Epithelial cell of esophagus (primary cell): ENCODE measurements at places on chromosomes 3 and 15.

DNA sequence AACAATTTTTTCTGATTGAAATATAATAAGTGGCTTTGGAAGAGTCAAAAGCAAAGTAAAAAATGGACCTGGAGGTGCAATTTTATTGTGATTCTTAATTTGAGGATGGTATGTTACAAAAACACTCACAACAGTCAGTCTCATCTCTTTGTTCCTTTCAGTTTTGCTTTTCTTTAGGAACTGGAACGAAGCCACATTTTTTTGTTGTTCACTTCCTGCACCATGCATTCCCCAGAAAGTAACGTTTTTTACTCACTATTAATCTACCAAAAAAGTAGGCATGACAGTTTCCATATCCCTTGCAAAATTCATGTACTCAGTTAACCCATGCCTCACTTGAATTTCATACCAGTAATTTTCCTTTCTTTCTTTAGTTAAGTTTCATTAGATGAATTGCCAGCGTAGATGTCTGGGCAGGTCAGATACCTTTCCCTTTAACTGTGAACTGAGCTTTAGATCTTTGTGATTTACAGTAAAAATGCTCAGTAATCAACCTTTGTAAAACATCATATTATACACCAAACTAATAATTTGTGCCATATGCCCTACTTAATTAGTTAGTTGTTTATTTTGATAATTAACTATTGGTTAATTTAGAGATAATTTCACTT is 384.3 kb downstream of the ROBO1 start:
- DNase-seq, result no peak

- peak; percentile 25 for DNase-seq
Observed at GRCh38 chr3:79976466-79976865, 208.7 kb upstream of the ROBO1 start.

GRCh38 chr3:107430996-107431245 is 53.7 kb downstream of the CCDC54 start:
- DNase-seq, result peak; percentile 36

DNA sequence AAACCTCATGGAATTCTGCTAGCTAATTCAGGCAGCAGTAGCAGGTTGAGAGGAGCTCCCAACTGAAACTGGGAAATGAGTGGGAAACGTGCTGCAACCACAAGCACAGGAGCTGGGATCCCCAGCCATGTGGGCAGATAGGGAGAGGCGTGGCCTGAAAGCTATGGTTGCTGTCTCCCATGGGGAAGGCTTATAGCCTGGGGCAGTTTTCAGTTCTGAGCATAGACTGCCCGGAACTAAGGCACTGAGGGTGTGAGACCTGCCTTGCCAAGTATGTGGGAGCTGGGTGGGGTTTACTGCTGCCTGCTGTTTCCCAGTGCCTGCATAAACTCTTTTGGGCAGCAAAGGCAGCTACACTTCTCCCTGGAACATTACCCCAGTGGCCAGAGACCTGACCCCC is 229.5 kb downstream of the TUSC7 start:
- DNase-seq, result peak; percentile 45

GRCh38 chr3:197306374-197307086 is 8.1 kb upstream of the DLG1 start:
- DNase-seq, result peak; percentile 85

DNA sequence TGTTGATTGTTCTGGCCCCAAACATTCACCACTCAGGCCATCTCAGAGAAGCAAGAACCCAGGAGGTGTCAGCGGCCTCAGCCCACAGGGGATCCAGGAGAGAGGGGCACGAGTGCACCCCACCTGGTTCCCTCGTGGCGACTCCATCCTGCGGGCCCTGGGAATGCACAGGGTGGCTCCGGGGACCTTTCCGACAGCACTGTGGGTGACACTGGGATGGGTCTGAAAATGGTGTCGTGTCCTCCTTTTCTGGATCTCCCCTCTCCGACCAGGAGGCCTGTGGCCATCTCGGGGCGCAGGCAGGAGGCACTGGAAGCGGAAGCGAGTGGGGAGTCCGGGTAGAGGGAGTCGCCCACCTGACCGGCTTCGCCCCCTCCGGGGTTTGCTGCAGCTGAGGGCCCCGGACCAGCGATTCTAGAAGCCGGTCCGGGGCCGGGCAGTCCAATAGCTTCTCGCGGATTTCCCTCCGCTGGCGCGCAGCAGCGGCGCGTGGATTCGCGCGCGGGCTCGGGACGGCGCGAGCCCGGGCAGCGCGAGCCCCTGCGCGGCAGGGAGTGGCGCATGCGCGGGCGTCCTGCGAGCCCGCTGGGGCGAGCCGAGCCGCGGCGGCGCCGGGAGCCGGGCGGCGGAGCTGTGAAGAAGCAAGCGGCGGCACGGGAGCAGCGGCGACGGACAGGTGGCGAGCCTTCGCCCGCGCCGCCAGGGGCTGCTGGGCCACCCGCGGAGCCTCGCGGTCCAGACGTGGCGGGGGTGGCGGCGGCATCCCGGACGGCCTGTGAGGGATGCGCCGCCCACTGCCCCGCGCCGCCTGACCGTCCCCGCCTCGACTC is at the start of gene DOCK3:
Gene DOCK3, plus strand, starts transcription at position 579 of the 830 bp plus-strand sequence. CDS start 337 bp downstream, outside the sequence.
- DNase-seq, result peak; percentile 60

DNA sequence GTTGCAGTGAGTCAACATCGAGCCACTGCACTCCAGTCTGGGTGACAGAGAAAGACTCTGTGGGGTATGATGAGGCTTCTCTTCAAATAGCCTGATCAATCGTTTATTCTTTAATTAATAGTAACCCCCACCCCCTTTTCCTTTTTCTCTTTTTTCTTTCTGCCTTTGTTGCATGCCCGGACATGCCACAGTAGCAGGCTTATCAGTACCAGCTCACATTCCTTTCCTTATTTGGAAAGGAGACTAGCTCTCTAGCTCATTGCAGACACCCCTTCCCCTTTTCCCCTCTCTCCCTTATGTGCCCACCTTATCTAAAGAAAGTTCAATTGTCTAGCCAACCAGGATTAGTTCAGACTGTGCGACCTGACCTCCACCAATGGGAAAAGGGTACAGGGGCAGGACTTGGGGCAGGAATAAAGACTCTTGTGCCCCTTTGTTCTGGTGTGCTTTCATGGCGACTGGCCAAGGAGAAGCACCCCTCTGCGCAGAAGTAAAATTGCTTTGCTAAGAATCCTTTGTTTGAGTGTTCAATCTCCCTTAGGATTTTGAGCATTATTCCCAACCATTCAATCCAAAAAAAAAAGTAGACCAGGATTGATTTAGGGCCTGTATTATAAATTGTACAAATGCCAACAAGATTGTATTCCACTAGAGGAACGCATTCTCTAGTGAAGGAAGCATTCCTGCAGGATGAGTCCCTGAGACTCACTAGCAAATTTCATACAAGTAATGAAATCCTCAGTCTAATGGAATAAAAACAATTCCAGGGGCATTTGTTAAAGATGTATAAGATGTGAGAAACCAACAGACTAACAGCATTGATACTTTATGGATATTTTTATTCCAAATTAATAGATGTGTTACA is 95.8 kb upstream of the SNRPN start:
- DNase-seq, result peak; percentile 16

DNA sequence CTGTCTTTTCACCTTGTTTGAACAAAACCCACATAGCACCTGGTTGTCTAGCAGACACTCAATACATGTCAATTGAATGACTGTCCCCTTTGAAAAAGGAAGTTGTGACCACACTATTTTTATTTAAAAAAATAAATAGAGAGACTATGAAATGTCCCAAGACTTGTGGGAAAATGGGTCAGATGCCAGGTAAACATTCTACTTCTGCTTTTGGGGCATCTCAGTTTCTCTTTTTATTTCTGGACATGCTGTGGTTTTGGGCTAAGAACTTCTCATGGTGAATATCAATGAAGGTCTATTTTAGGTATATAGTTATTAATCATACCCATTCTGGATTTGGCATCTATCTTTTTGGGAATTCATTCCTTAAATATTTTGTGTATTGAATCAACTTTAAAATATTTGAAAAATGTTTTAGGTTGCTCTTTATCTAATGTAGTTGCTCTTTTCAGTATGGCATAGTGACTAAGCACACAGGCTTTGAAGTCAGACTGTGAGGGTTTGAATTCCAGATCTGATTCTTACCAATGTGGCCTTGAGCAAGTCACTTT is 4.4 kb downstream of the TMEM45A start:
- peak; percentile 29 for DNase-seq

DNA sequence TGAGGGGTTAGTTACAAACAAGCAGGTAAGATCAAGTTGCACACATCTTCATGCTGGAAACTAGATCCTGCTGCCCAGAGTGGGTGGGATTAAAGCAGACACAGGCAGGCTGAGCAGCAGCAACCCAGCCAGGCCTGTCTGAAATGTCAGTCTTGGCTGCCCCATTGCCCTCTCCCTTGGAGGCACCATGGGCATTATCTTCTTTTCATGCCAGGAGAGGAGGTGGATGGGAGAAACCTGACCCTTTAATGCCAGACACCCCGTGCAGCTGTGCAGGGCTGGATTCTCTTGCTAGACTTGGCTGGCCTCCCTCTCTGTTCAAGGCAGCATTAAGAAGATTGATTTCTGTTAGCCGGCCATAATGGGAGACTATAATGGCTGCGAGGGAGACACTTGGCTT is 23.0 kb upstream of the EPHB1 start:
- no peak for DNase-seq

DNA sequence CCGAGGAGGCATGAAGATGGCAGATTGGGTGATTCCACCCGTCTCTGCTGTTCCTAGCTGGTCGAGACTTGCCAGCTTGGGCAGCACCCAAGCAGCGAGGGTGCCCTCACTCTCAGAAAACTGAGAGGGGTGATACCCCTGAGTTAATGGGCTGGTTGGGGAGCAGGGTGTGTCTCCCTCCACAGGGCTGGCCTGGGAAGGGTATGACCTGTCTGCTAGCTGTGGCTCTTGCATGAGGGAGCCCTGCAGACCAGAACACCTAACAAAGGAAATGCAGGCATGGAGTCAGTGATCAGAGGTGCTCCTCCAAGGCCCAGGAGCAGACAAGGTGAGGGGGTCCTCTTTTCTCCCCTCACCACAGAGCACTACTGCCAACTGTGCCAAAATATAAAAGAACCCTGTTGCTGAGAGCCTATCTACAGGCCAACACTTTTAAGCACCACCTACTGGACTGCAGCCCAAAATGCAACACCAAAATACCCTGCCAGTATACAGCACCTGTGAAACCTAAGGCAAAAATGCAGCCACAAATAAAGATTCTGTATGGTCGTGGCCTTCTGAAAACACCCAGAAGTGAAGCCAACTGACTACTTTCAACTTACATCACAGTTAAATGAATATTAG is 35.8 kb upstream of the PPM1L start:
- peak; percentile 24 for DNase-seq

DNA sequence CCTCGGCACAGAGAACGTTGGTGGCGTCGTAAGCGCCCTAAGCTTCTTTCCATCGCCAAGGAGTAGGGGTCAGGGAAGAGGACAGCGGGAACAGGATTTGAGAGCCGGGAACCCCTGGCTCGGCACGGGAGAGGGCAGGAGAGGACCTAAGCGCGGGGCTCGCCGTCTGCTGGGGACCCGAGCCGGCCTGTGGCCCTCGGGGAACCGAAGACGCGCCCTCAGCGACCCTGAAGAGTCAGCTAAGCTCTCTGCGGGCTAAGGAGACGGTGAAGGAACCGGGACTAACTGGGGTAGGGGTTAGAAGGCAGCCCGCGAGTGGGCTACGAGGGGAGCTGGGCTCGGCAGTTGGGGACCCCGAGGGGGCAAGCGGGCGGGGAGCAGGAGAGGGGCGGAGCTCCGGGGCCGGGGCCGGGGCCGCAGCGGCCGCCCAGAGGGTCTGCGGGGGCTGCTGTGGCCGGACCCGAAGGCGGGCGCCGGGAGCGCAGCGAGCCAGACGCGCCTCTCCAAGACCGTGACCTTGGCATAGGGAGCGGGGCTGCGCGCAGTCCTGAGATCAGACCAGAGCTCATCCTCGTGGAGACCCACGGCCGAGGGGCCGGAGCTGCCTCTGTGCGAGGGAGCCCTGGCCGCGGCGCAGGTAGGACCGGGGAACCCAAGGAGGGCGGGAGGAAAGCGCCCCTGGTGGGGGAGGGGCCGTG is 574 bp downstream of the CASR start:
- DNase-seq, result no peak

DNA sequence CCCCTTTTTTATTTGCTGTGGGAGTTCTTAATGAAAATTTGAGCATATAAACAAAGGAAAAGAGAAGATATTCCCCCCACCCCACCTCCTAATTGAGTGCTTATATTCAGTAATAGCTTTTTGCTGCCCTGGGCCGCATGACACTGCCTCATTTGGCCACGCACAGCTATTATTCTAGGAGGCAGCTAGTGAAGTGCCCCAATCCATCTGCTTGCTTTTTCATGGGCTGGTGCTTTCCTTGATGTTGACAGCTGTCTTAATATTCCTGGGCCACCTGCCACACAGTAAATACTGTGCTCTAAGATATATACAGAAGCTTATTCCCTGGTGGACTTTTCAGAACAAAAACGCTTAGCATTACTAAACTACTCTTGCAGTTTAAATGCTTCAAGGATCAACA is 3.8 kb upstream of the CRYBG3 start:
- no peak for DNase-seq

GRCh38 chr3:56053727-56054126 is 414.5 kb downstream of the ERC2 start:
- DNase-seq, result no peak

DNA sequence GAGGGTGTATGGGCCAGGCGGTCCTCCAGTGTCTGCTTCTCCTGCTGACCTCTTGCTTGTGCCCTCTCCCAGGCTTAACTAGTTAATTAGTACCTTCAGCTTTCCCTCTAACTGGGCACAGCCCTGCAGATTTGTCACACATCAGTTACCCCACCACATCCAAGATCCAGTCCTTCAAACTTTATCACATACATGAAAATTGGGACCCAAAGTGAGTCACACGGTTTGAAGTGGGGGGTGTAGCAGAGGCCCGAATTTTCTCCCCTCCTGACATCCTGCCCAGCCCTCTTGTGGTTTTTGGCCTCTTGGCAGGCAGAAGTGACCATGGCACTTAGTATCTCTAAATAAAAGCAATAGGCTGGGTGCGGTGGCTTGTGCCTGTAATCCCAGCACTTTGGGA is 3.9 kb downstream of the MAPKAPK3 start:
- DNase-seq, result no peak

DNA sequence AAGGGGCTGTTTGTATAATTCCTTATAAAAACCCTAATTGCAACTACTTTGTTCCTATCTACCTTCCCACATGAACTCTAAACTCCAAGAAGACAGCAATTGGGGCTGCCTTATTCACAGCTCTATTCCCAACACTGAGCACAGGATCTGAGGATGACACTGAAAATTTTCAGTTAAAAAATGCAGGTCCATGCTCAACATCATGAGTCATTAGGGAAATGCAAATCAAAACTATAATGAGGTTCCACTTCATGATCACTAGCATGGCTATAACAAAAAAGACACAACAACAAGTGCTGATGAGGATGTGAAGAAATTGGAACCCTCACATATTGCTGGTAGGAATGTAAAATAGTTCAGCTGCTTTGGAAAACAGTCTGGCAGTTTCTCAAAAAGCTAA is 12.9 kb downstream of the SUMF1 start:
- no peak for DNase-seq

DNA sequence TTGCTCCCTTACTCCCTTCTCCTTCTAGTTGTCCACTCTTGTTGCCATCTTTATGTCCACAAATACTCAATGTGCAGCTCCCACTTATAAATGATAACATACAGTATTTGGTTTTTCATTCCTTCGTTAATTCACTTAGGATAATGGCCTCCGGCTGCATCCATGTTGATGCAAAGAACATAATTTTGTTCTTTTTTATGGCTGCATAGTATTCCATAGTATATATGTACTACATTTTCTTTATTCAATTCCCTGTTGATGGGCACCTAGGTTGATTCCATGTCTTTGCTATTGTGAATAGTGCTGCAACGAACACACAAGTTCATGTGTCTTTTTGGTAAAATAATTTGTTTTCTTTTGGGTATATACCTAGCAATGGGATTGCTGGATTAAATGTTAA is 21.3 kb upstream of the P3H2 start:
- DNase-seq, result no peak

GRCh38 chr15:70474471-70475406 is 288.6 kb downstream of the UACA start:
- peak; percentile 94 for DNase-seq

- no peak for DNase-seq
Observed at GRCh38 chr3:167843886-167844285, 108.4 kb downstream of the SERPINI1 start.
